PC-9 (cell line): ENCODE measurements at places on chromosomes 6 and 20. TPM values are rescaled to one million over a fixed set of nuclear protein-coding genes. Genes with fewer than 3 reads are reported as not detected.

DNA sequence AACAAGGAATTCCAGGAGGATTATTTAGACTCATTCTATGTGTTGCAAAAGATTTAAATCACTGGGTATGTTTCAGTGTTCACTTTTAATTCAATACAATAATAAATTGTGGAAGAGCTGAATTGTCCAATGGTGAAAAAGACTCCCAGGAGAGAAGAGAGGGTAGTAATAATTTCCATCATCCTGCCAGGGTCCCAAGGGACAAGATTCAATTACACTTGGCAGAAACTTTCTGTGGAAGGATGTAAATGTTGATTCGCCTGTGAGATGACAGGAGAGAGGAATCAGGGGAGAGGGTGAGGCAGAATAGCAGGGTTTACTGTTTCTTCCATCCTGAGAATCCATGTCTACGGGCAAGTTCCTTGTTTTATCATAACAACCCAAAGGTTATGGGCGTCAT is 342.7 kb downstream of the ESR1 start:
- no peak overlapping the region for H3K27ac ChIP-seq
- no peak for DNase-seq
- H3K36me3 ChIP-seq = no peaks in the 10 kb centered on the region

GRCh38 chr6:31112478-31112877 is at the start of gene C6orf15:
TSS of gene C6orf15 (minus strand) at chr6:31112575. CDS start at chr6:31112555, 20 bp downstream.
- H3K4me3 ChIP-seq = no peak within 1 kb of the TSS
- no peak within 1 kb of the TSS for H3K27ac ChIP-seq

DNA sequence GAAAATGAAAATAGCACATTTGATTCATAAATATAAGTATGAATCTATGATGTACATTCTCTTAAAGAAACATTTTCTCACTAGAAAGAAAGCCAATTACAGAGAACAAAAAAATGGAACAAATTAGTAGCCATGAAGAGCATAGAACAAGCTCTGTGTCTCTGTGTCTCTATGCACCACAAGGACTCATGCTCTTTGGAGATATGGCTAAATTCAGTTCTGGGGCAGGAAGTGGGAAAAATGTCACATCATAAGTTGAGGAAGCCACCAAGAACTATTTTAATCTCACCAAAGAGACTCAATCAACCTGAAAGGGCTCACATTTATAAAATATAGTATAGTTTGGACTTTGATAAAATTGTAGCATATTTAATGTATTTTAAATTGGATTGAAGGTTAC is 1259.8 kb upstream of the GJE1 start:
- no peak overlapping the region for H3K27ac ChIP-seq
- no peaks in the 10 kb centered on the region for H3K27me3 ChIP-seq
- no peaks in the 10 kb centered on the region for H3K36me3 ChIP-seq
- no peak overlapping the region for H3K4me3 ChIP-seq
- H3K4me1 ChIP-seq = no peaks in the 10 kb centered on the region
- no peak for DNase-seq

GRCh38 chr20:4886771-4887527 is 114.4 kb downstream of the SLC23A2 start:
- H3K27ac ChIP-seq = no peak overlapping the region
- no peaks in the 10 kb centered on the region for H3K4me1 ChIP-seq
- no peaks in the 10 kb centered on the region for H3K36me3 ChIP-seq
- H3K27me3 ChIP-seq = no peaks in the 10 kb centered on the region
- no peak overlapping the region for H3K4me3 ChIP-seq
- DNase-seq = no peak

GRCh38 chr6:19547507-19547906 is 289.7 kb upstream of the ID4 start:
- no peaks in the 10 kb centered on the region for H3K27me3 ChIP-seq
- 0 out of 2 replicates have a peak, but pooled peaks cover 4% of the 10 kb centered on the region for H3K4me1 ChIP-seq
- H3K27ac ChIP-seq = no peak overlapping the region
- H3K36me3 ChIP-seq = no peaks in the 10 kb centered on the region

- no peak overlapping the region for H3K4me3 ChIP-seq
- DNase-seq = no peak
- H3K4me1 ChIP-seq = no peaks in the 10 kb centered on the region
Observed at GRCh38 chr6:6655805-6656251, 67.3 kb downstream of the LY86 start.

- no peak for DNase-seq
- no peak overlapping the region for H3K27ac ChIP-seq
- H3K36me3 ChIP-seq = no peaks in the 10 kb centered on the region
- H3K27me3 ChIP-seq = no peaks in the 10 kb centered on the region
- no peaks in the 10 kb centered on the region for H3K4me1 ChIP-seq
Observed at GRCh38 chr6:109323241-109323640, 59.0 kb downstream of the CD164 start.

SERINC1 gene
- 48.1 and 57.6 TPM in 2 replicates for total RNA-seq

DUSP15 gene
- not detected in 2 replicates for total RNA-seq

SYCP2L gene
- 12.6 and 15.7 TPM in 2 replicates for total RNA-seq
